ENCODE measurements at places on chromosomes 3 and 15.

DNA sequence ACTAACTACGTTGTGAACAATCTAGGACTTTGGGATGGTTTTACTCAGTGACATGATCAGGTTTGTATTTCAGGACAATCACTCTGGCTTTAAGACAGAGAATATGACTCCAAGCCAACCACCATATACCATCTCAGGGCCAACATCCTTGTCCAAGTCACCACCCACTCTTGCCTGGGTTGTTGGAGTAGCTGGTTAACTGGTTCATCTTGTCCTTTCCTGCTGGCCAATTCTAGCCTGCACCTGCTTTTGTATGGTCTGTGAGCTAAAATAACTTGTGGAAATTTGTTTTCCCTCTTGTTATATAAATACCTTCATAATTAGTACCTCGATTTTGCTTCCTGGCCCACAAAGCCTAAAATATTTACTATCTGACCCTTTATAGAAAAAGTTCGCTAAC is 306.8 kb upstream of the STT3B start:
- no peak for DNase-seq

DNA sequence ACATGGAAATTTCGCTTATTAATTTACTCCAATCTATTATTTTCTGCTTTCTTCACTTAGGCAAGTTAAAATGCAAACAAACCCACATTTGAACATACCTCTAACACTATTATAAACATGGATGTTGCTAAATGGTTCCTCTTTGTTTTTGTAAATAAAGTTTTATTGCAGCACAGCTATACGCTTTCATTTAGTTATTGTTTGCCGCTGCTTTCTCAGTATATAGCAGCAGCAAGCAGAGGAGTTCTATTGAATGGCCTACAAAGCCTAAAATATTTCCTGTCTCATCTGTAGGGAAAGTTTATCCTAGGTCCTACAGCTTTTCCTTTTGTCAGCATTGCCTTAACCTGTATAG is 7.9 kb upstream of the CHD2 start:
- no peak for DNase-seq

GRCh38 chr3:170007031-170007663 is 30.6 kb upstream of the GPR160 start:
- peak; percentile 15 for DNase-seq

DNA sequence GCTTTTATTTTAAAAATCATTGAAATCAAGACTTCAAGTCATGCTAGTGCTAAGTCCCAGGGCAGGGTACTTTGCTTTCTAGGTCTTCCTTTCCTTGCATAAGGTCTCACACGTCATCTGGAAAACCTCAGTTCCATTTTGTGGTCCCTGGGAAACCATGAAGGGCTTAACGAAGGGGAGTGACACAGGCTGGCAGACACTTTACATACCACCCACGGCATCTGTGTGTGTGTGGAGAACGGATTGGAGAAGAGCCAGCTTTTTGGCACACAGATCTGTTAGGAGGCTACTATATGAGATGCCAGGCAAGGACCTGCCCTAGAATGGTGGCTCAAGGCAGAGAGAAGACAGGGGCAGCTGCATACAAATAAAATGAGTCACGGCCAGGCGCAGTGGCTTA is 107.5 kb upstream of the NSMCE3 start:
- no peak for DNase-seq

GRCh38 chr15:74041777-74042435 is 40.4 kb downstream of the GOLGA6A start:
- DNase-seq = no peak

DNA sequence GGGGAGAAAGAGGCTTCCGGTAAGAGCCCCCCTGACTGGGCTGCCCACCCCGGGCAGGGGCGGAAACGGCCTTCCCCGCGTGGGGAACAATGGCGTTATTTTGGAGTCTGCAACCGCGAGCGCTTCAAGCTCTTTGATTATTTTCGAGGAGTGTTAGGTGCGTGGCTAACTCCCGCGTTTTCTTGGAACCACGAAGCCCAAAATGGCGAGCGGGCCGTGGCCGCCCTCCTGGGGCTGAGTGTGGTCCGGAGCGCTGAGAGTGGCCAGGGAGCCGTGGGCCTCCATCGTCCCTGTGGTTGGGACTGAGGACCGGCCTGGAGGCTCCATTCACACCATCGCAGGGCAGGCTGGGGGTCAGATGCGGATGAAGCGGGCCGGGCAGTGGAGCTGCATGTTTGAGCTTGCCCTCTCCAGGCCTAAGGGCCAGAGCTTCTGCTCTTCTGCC is 44.6 kb upstream of the POLG start:
- no peak for DNase-seq

GRCh38 chr3:36813305-36813704 is 49.0 kb upstream of the DCLK3 start:
- no peak for DNase-seq

GRCh38 chr3:62987721-62988120 is 112.5 kb upstream of the CADPS start:
- no peak for DNase-seq

GRCh38 chr3:153357436-153357835 is 195.4 kb downstream of the RAP2B start:
- DNase-seq = no peak

GRCh38 chr15:32736701-32737061 is 18.9 kb downstream of the GREM1 start:
- DNase-seq = no peak

GRCh38 chr3:5360453-5360852 is 172.9 kb downstream of the EDEM1 start:
- DNase-seq = no peak

DNA sequence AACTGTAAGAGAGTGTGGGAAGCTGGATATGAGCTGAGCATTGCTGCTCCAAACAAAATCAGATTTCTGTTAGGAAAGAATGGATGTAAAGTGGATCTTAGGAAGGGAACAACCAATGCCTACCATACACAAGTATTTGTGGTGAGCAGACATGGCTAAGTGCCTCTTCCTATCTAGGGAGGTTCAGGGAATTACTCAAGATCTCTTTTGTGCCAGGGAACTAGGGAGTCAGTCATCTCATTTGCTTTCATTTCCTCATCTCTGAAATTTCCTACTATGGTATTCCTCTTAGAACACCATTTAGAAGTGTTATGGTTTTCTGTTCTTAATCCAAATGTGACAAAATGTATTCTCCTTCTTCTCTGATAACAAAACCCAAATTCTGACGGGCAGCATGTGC is 396.5 kb downstream of the FHIT start:
- no peak for DNase-seq

DNA sequence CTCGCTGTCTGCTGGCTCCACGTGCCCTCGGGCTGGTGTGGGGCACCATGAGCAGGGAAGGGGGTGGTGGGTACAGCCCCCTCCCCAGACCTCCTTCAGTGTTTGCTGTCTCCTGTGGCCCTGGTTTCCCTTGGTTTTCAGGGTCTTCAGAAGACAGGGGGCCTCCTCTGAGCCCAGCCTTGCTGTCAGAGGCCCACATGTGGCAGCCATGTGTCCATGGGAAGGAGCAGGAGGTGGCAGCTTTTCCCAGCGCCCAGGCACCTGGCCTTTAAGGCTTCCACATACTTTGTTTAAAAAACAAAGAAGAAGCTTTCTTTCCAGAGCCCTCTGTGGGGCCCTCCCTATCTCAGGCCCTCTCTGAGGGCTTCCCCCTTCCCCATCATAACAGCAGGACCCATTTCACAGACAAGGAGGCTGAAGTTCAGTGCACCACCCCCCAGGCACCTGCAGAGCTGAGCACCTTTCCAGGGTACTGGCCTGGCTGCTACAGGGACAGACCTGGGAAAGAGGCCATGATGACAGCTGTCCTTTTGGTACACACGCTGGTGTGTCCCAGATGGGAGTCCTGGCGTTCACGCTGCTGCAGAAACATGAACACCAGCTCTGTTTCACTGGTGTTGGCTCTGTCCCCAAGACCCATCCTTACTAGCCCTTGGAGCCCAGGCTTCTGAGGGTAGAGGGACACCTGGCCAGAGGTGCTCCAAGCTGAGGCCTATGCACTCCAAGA is 73.7 kb downstream of the DNAJB8 start:
- DNase-seq = no peak

- peak; percentile 95 for DNase-seq
Observed at GRCh38 chr15:97960364-97961066, at the start of gene ARRDC4. Gene ARRDC4, plus strand, starts transcription at chr15:97960703. Its CDS starts 159 bp downstream, at chr15:97960862.

DNA sequence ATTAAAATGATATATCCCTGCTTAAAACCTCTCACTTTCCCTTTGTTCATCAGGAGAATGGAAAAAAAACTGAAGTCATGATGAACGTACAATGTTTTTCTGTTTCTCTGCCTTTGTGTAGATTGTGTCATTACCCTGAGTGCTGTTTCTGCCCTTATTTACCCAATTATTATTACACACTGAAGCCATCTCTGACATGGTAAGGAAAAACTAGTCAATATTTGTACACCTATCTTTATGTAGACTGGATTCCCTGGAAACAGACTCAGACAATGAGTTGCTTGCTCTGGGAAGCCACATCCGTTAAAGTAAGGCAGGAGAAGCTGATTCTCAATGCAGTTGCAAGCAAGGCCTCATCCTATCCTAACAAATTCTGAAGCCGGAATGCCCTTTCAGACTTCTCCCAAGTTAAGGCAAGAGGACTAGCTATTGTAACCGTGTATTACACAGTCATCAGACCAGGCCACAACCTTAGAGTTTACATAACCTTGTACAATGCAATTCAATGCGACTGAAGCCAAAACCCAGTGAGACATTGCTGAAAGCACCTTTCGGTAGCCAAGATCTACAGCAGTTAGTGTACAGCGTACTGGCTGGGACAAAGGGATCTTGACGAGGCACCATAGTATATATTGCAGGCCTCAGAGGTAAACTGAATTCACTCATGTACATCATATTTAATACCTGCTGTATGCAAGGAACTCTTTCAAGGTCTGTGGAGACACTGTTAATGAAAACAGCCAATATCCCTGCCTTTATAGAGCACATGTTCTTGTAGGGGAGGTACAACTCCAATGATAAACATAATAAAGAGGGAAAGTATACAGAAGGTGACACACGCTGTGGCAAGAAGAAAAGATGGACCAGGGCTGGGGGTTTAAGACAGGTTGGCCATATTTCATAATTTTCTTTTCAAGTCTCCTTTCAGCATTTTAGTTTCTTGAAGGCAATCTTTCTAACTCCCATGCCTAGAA is 1040.8 kb upstream of the SEMA6D start:
- no peak for DNase-seq

DNA sequence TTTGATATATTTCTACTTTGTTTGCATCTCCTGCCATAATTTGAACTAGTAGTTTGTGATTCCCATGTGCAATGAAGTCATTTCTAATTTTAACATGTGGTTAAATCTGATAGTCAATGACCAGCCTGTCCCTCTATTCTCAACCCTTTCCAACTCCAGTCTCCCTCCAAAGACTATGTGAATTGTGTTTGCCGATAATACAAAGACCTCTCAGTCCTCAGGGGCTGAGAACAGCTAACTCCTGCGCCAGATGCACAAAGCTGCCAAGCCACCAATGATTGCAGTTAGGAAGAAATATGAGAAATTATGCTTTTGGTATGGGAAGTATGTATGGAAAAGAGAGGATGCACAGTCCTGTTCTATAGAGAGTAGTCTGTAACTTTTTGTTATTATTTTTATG is 54.0 kb downstream of the KCNH8 start:
- DNase-seq = no peak

DNA sequence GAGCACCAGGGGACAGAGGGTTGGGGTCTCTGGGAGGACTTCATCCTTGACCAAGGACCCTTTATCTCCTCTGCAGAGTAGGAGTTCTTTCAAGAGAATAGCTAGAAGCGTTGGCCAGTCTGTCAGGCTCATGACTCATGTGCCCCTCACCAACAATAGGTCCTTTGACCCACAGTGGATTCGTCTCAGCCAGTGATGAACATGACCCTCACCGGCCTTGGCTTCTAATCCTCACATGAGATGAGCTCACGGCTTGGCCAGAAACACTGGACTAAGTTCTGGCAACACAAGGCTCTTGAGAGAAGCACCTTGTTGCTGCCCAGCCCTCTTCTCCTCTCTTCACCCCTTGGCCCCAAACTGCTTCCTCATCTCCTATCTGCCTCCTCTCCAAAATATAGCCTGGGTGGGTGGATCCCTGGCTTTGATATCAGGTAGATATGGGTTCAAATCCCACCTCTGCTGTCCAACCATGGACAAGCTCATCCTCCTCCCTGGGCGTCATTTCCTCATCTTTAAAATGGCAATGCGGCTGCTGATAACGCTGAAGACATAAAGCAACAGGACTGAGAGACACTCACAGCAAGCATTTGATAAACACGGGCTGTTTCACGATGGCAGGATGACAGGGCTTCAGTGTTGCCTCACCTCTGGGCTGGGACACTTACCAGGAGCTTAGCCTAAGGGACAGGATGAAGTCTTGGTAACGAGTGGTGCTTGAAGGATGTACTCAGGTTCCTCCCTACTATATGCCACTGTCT is 446.7 kb upstream of the PROK2 start:
- DNase-seq = no peak

DNA sequence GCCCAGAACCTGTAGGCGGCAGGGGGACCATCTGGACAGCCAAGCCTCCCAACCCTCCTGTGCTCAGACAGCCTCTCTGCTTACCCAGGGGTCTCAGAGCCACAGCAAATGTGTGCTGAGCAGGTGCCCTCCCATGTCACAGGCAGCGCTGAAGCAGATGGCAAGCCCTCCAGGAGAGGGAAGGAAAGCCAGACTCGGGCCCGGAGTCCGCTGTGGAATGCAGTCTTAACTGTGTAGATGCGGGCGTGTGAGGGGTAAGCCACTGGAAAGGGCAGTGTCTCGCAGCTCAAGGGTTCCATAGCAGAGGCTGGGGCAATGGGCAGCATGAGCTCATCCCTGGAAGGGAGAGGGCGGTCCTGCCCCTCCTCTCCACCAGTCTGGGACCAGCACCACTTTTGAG is 45.6 kb downstream of the UMPS start:
- DNase-seq = no peak

- no peak for DNase-seq
Observed at GRCh38 chr3:45741742-45742460, 52.7 kb downstream of the SACM1L start.

GRCh38 chr3:129121016-129121791 is 400 bp downstream of the RAB43 start:
- no peak for DNase-seq

GRCh38 chr3:186598108-186598784 is 14.6 kb upstream of the AHSG start:
- no peak for DNase-seq

GRCh38 chr3:136920904-136921611 is 36.7 kb upstream of the IL20RB start:
- no peak for DNase-seq

GRCh38 chr3:52428151-52429005 is 16.5 kb downstream of the SEMA3G start:
- peak; percentile 53 for DNase-seq

DNA sequence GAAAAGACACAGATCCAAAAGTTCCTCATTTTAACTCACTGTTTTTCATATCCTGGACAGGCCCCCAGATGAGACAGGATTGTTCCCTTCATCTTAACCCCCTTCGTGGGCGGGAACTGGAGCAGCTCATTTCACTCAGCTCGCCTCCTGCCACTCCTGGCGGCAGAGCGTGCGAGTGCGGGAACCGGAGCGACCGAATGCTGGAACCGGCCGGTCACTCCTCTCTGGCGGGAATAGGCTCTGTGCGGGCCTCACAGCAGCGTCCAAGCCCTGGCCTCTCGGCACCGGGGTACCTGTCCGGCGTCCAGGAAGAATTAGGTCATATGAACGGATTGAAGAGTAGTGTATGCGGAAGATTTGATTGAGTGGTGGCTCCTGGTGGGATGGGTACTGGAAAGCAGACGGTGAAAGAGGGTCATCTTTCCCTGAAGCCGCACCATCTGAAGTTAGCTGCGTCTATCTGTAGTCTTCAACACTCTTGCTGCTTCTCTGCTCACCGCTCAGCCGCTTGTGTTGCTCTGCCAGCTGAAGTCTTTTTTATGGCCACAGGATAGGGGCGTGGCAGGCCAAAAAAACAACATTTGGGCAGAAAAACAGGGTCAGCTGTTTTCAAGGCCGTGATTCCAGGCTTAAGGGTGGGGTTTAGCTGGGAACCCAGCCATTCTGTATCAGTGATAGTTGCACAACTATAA is 42.3 kb upstream of the FXR1 start:
- DNase-seq = no peak
